NCI-H1930 (cell line): ENCODE measurements at places on chromosomes 11 and 22.

DNA sequence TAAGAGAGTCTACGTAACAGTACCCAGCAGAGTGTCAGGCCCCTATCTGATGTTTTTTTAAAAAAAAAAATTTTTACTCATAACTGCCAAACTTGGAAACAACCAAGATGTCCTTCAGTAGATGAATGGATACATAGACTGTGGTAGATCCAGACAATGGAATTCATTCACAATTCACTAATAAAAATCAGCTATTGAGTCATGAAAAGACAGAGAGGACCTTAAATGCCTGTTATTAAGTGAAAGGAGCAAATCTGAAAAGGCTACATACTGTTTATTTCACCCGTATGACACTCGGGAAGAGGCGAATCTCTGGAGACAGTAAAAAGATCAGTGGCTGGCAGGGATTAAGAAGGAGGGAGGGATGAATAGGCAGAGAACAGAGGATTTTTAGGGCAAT lies 541.4 kb upstream of the TENM4 start:
- DNase-seq, result no peak

DNA sequence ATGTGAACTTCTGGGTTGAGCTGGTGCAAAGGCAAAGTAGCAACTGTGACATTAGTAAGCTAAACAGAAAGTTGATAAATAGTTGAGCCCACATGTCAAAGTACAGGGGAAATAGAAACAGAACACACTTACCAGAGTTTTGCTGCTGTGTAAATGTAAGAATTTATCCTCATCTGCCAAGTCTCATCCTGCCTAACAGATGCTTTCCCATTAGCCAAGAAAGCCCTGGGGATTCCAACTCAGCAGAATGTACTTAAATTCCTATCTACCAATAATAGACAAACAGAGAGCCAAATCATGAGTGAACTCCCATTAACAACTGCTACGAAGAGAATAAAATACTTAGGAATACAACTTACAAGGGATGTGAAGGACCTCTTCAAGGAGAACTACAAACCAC lies 7.3 kb upstream of the OR51A2 start:
- DNase-seq, result no peak

GRCh38 chr22:18935889-18936529 lies at the start of gene PRODH:
PRODH (minus strand) TSS chr22:18936293; CDS start chr22:18936287, 6 bp downstream.
- DNase-seq, result no peak

DNA sequence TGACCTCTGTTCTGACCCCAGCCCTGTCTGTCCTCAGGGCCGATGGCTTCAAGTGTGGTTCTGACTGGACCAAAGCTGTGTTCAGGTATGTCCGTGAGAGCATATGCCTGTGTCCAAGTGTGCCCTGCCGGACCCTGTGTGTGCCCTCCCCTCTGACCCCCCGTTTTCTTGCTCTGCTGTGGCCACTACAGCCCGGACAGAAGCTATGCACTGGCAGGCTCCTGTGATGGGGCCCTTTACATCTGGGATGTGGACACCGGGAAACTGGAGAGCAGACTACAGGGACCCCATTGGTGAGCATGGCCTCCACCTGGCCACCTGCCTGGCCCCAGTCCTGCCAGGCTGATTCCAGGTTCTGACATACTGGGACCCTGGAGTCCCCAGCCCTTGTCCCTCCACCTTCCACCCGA lies 14.5 kb downstream of the ATG16L2 start:
- no peak for DNase-seq

DNA sequence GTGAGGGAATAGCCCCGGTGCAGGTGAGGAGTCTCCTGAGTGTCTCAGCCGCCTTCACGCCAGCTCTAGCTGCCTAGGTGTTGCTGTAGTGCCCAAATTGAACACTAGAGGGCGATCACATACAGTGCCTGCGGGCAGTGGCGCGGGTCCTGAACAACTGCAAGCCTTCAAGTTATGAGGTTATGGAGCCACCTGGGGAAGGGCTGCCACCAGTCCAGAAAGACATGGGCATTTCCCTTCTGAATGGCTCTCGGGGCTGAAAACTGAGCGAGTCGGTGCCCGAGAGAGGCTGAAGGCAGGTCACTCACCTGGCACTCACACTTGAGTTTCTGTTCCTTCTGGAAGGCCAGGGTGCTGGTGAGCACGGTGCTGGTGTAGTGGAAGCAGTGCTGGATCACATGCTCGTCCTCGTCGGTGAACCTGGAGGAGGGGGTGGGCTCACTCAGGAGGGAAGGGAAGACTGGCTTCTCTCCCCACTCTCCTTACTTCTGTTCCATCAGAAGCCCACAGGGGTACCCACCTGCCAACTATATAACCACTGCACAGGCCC lies 88.4 kb downstream of the PDE2A start:
- DNase-seq, result peak; percentile 71

DNA sequence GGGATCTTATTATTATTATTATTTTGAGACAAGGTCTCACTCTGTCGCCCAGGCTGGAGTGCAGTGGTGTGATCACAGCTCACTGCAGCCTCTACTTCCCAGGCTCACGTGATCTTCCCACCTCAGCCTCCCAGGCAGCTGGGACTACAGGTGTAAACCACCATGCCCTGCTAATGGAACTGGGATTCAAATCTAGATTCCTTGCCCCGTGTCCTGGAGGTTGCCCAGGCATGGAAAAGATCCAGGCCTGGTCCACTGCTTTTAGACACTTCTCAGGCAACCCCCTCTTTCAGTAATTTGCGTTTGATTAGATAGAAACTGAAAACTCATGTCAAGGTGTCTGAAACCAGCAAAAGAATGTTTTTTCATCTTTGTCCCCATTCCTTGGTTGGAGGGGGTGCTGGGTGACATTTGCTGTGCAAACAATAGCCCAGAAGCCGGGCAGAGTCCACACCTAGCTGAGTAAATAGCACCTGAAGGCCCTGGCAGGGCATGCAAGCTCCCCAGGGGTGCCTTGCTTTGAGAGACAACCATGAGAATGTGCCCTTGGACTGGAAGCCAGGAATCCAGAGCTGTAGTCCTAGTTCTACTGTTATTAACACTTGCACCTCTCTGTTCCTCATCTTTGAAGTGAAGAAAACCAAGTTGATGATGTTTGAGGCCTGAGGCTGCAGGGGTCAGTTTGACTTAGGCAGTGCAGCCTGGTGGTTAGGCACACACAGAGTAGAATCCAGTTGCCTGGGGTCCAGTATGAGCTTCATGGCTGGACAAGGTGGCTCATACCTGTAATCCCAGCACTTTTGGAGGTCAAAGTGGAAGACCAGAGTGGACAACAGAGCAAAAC lies 19.1 kb upstream of the XBP1 start:
- no peak for DNase-seq

DNA sequence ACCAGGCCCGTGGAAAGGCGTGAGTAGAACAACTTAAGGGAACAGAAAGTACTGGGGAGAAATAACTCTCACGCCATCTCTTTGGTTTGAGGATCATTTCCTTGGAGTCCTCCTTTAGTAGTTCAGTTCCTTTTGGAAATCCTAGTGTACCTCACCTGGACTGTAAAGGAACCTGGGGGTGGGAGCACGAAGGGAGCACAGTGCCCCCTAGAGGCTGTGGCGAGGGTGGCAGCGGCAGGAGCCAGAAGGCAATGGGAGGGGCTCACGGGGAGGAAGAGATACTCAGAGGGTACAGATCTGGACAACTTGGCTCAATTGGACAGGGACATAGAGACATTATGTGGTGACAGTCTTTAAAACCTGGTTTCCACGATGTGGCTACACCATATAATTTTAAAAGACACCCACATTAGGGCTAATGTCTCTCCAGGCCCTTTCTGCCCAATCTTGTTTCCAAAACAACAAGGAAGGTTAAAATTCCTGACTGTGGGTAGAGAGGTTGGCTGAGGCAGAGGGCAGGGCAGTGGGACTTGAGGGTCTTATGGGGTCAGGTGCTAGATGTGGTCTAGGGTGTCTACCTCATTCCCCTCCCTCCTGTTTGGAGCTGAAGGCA lies 87.0 kb downstream of the CSNK2A3 start:
- DNase-seq, result peak; percentile 58

- DNase-seq, result no peak
Observed at GRCh38 chr11:45605051-45605450, 60.4 kb downstream of the CHST1 start.

- no peak for DNase-seq
Observed at GRCh38 chr11:8828580-8829361, 82.2 kb upstream of the AKIP1 start.

DNA sequence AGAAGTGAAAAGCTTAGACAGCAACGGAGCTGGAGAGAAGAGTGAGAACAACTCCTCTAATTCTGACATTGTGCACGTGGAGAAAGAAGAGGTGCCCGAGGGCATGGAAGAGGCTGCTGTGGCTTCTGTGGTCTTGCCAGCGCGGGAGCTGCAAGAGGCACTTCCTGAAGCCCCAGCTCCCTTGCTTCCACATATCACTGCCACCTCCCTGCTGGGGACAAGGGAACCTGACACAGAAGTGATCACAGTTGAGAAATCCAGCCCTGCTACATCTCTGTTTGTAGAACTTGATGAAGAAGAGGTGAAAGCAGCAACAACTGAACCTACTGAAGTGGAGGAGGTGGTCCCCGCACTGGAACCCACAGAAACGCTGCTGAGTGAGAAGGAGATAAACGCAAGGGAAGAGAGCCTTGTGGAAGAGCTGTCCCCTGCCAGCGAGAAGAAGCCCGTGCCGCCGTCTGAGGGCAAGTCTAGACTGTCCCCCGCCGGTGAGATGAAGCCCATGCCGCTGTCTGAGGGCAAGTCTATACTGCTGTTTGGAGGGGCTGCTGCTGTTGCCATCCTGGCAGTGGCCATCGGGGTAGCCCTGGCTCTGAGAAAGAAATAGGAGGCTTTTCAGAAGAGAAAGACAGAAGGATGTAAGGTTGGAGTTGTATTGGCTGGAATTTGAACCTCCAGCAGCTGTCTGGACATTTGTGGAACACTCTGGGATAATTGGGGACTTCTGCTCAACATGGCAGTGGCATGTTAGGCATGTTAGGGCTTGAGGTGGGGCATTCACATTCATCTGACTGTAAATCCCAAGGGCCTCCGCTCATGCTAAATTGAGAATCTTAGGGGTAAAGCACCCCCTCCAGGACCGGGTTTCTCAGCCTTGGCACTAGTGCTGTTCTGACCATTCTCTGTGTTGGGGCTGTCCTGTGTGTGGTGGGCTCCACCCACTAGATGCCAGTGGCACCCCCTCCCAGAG lies 47.1 kb downstream of the BID start:
- DNase-seq, result no peak

- no peak for DNase-seq
Observed at GRCh38 chr11:86514453-86514852, 139.8 kb downstream of the CCDC81 start.

DNA sequence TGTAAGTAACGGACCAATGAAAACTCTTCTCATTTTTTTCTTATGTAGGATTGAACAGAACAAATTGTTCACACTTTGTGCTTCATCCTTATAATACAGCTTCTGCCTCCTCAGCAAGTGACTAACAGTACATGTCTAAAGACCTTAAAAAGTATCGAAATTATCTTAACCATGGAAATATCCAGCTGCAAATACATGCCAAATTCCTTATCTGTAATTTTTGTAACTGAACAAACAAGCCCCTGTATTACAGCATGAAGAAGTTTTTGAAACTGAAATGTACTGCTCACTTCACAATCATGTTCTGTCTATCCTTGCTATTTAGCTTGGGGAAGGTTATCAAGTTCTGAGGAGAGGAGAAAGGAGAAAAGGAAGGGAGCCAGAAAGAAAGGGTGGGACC lies 20.4 kb downstream of the WT1 start:
- DNase-seq, result no peak

GRCh38 chr11:2305140-2305778 lies 3.4 kb downstream of the TSPAN32 start:
- peak; percentile 33 for DNase-seq

DNA sequence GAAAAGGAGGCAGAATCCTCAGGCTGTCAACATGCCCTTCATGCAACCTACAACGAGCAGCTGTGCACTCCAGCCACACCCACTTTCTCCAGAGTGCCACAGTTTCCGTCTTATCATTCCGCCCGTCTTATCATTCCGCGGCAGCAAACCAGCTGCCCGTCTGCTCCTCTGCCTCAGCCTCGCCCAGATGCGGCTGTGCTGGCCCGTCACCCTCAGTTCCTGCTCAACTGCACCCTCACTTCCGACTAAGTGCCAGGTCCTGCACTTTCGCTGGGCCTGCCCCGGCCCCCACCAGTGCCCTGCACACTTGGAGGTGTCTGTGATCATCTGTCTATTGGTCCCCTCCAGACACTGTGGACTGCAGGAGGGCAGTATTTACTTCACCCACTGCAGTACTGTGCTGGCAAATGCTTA lies 43.7 kb downstream of the MICAL3 start:
- no peak for DNase-seq

DNA sequence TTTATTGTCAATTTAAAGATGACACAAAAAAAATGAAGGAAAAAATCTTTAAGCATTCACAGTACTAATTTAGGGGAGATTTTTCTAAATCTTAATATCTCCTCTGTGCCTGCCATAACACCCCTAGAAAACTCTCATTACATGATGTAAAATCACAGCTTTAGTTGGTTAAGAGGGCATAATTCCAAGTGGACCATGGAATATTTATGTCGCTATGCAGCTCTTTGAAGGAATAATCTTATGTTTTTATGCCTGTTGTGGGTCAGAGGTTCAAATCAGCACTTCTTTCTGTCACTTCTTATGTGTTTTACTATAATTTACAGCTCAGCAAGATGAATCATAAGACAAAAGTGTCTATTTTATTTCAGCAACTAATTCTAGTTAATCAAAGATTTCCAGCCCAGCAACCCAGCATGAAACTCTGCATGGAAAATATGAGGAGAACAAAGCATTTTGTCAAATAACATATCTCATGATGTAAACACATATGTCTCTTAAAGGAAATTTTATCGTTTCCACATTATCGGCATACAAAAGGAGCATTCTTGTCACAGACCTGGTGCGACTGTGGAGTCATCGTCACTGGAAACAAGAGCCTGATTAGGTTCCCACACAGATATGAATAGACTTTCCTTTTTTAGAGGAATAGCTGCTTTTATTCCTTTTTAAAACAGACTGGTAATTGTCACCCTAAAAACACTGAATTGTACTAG lies 274.8 kb downstream of the SOX6 start:
- DNase-seq, result no peak

DNA sequence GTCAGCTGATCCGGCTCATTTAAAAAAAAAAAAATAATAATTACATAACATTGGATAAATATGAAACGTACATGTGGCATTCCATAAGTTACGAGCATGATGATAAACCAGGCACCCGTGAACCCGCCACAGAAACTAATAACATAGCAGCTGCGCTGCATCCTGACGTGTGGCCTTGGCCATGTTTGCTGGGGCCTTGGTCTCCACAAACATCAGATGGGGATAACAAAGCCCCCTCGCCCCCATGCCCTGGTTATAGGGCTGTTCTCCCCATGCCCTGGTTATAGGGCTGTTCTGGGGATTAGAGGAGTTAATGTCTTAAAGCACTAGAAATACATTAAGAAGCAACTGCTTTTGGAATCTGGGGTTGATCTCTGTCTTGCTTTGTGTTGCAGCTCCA lies 36.7 kb downstream of the FLRT1 start:
- no peak for DNase-seq

DNA sequence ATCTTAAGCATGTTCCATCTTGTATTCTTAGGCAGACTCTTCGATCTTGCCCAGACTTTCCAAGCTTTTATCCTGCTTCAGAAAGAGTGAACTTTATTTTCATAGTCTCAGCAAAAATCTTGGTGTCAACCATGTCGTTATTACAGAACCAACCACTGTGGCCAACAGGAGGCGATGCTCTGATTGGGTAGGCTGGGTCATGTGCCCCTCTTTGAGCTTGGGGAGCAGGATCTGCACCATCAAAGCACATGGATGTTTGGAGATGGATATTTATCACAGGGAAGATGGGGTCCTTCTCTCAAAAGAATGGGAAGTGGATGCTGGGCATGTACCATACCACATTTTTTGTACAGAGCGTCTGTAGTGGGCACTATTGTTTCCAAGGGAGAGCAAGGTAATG lies 197.4 kb downstream of the MYO18B start:
- DNase-seq, result no peak

GRCh38 chr22:37313376-37314314 lies 31.3 kb downstream of the CYTH4 start:
- no peak for DNase-seq
